ENCODE measurements at places on chromosomes 16 and 17.
A peak's percentile ranks its signal among the peaks of the same experiment; 100 is the strongest.

GRCh38 chr16:14015948-14016347, 55.2 kb upstream of the MRTFB start:
- no peak for DNase-seq

DNA sequence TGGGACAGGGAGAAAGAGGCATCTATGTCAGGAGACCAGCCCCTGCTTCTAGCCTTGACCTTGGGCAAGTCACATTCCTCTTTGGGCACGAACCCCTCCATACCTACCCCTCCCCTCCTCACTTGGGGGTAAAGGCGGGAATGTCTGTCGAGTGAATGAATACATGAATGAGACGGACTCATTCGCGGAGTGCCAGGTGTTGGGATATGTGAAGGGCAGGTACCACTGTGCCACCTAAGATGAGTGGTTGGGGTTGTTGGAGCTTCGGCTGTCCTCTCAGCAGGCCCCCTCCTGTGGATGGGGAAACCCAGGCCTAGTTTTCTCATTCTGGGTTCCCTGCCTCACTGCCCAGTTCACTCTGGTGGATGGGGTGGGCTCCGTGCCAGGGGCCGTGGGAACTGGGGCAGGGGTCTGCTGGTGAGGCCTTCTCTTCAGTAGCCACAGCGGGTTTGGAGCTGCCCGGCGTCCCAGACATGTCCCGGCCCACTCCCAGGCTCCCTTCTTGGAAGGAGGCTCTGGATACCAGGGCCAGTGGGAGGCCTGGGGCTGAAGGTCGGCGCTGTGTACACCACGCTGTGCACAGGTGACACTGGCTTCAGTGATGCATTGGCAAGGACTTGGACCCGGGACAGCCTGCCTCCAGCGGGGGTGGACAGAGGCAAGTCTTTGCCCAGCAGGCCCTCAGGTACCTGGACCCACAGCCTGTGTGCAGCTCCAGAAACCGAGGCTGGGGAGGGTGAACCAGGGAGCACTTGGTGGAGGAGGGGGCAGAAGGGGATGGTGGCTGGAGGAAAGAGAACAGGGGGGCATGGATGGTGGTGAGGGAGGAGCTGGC, 5.6 kb downstream of the GLIS2 start:
- no peak for DNase-seq

- DNase-seq: no peak
These were observed 17.7 kb downstream of the BCL7C start for GRCh38 chr16:30875871-30876801.

DNA sequence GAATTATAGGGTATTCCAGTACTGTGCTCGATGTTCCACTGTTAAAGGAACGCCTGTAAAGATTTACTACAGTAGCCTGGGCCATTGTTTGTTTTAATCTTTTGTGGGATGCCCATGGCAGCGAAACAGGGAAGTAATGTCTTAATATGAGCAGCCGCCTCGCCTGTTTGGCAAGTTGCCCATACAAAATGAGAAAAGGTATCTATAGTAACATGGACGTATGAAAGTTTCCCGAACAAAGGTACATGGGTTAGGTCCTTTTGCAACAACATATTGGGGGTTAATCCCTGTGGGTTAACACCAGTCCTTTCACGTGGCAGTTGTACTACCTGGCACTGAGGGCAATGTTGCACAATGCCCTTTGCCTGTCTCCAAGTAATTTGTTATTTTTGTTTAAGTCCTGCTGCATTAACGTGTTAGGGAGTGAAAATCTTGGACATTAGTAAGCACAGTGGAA, 21.1 kb upstream of the TMC5 start:
- no peak for DNase-seq

- no peak for DNase-seq
These were observed 64.4 kb downstream of the EFCAB5 start for GRCh38 chr17:30005709-30006320.

DNA sequence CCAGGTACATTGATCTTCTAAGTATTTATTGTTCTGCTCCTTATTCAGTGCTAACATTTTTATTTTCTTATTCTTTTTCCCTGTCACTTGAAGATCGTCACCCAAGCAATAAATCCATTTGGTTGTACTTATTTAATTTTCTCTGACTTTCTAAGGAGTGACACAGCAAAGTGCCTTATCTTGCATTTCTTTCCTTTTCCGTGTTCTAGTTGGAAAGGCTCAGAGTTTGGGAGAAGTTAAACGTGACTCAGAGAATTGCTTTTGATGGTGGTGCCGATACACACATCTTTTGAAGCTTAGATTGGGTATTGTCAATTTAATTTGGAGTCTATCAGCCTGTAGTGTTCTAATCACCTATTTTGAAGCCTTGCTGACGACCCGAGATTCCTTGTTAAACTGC, 72.0 kb downstream of the PITPNC1 start:
- DNase-seq: no peak

- DNase-seq: no peak
These were observed 100.7 kb downstream of the SALL1 start for GRCh38 chr16:51050377-51050706.

DNA sequence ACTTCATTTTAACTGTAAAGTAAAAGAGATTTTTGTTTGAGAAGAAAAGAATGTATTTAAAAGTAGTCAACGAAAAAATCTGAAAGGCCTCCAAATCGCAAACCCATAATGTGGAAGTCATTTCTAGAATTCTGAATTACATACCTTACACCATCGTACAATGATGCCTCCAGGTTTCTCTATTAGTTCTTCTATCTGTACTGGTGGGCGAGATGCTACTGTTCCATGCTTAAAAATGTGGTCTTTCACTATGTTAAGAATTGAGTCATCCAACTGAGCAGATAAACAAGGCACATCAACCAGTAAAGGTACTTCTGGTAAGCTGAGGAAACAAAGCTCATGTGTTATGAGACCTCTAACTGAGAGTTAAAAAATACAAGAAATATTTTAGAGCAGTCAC, 28.5 kb downstream of the CRLF3 start:
- no peak for DNase-seq

- no peak for DNase-seq
These were observed 1.4 kb downstream of the ZNF668 start for GRCh38 chr16:31072540-31073141.

DNA sequence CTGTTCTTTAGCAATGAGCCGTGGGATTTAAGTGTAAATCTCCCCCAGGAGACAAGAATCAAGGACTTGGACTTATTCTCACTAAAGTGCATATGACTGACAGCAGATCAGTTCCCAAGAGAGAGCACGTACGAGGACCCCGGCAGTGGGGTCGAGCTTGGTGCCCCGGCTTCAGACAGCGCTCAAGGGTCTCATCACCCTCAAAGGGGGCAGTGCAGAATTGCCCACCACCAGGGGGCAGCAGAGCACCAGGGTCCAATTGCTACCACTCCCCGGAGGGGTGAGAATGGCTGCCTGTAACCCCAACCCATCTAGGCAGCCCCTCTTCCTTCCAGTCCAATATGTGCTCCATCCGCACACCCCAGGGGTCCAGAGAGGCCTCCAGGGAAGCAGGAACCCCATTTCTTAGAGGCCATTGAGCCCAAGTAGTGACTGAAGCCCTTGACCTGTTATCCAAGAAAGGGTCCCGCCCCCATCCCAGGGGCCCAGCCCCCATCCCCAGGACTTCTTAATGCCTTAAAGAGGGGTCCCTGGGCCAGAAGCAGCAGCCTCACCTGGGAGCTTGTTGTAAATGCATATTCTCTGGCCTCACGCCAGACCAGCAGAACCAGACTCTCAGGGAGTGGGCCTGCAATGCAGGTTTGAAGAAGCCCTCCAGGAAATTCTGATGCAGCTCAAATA, 86.1 kb downstream of the ZDHHC7 start:
- peak; percentile 33 for DNase-seq

DNA sequence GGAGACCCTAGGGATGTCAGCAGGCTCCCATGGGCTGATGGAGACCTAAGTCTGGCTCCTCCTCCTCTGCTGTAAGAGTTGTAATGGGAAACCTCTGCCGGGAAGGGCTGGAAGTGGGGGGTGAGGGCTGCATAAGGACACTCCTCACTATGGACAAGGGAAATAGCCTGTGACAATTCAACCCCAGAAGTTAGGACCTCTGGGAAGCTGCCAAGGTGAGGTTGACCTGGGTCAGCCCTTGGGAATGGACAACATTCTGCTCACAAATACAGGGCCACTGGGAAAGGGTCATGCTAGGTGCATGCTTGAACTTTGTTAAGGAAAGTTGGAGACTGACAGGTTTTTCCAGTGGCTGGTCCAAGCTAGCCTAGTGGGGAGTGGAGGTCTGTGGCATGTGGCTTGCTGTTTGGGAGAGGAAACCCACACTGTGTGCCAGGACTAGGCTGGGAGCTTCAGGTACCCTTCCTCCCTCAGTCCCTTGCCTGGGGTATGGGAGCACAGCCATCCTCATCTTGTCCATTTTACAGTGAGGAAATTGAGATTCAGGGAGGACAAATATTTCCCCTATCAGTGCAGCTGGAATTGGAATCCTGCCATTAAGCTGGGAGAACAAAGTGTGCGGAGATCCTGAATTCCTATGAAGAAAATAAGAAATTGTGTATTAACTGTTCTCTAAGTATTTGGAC, 190.4 kb downstream of the SALL1 start:
- no peak for DNase-seq

DNA sequence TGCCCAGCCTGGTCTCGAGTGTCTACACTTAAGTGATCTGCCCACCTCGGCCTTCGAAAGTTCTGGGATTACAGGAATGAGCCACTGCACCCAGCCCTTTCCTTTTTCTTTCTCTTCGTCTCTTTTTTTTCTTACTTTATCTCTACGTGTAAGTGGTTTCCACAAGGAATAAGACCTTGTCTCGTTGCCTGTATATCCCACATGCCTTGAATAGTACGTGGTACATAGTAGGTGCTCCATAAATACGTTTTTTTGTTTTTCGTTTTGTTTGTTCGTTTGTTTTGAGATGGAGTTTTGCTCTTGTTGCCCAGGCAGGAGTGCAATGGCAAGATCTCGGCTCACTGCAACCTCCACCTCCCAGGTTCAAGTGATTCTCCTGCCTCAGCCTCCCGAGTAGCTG, 86.0 kb downstream of the YPEL2 start:
- no peak for DNase-seq

GRCh38 chr17:77867308-77867781, 91.2 kb upstream of the TNRC6C start:
- no peak for DNase-seq

DNA sequence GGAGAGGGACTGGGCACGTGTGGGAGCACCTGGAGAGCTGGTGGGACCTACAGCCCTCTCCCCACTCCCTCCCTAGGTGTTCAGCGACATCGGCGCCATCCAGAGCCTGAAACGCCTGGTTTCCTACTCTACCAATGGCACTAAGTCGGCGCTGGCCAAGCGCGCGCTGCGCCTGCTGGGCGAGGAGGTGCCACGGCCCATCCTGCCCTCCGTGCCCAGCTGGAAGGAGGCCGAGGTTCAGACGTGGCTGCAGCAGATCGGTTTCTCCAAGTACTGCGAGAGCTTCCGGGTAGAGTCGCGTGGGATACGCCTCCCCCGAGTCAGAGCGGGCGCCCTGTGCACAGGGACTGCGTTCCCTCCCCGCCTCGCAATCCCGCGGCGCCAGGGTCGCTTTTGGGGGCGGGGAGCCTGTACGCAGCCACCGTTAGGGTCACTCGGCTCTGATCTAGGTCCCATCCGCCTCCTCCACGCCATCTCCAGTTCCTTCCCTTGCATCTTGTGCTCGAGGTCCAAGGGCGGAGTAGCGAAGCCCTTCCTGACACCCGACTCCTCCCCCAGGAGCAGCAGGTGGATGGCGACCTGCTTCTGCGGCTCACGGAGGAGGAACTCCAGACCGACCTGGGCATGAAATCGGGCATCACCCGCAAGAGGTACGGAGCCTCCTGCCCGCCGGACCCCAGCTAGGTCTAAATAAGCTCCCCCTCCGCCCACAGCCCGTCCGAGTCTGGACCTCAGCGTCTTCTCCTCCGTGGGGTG, 13.0 kb downstream of the SARM1 start:
- no peak for DNase-seq

- DNase-seq: no peak
These were observed 104.6 kb downstream of the GNAO1 start for GRCh38 chr16:56295739-56296527.

- DNase-seq: peak; percentile 64
These were observed 7.3 kb upstream of the RHOT2 start for GRCh38 chr16:660459-661183.

- DNase-seq: no peak
These were observed 10.7 kb downstream of the RPRML start for GRCh38 chr17:46968224-46968834.

- no peak for DNase-seq
These were observed 4.5 kb downstream of the ZNF469 start for GRCh38 chr16:88387180-88387765.

- DNase-seq: no peak
These were observed 472.7 kb downstream of the KCNJ2 start for GRCh38 chr17:70642059-70642458.

GRCh38 chr16:84836234-84836647, 16.5 kb downstream of the CRISPLD2 start:
- DNase-seq: no peak

GRCh38 chr16:72743011-72743761, 304.7 kb downstream of the ZFHX3 start:
- no peak for DNase-seq

- DNase-seq: no peak
These were observed 714 bp downstream of the CACNA1H start for GRCh38 chr16:1153480-1154160.

DNA sequence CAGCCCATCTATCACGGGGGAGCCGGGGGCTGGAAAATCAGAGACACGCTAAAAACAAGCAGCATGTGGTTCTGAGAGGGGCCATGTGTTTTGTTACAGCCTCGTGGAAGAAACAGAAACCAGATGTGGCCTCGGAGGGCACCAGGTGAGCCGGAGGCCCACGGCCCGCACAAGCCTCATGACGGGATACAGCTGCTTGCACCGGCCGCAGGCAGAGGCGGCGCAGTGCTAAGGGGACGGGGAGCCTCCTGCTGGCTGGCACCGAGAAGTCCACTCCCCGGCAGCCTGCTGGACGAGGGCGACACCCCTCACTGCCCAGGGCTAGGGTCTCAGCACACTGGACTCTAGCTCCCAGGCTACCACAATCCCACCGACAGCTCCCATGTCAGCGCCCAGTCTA, 19.2 kb downstream of the NDUFAF8 start:
- DNase-seq: no peak

DNA sequence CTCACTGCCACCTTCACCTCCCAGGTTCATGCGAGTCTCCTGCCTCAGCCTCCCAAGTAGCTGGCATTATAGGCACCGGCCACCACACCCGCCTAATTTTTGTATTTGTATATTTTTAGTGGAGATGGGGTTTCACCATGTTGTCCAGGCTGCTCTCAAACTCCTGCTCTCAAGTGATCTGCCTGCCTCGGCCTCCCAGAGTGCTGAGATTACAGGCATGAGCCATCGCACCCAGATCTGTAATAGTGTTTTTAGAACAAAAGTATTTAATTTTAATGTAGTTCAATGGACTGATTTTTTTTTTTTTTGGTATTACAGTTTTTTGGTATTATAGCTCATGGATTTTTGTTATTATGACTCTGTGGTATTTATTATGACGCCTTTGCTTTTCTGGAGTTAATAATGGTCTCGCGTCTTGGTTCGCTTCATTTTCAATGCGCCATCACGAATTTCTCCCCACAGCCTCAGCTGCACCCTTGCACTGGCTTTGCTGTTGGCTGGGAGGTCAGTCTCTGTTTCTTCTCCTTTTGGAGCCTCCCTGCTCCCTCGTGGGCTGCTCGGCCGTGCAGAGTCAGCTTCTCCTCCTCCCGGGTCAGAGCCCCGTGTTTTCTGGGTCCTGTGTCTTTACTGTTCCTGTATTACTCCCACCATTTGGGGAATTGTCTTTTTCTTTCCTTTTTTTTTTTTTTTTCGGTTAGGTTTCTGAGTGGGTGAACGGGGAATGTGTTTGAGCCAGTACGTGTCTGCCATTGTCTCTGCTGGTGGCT, 27.2 kb downstream of the BAIAP2 start:
- DNase-seq: no peak
